ENCODE measurements at places on chromosomes 3 and 15.

GRCh38 chr15:52221730-52222129 is 30.5 kb upstream of the GNB5 start:
- DNase-seq: no peak

- peak; percentile 40 for DNase-seq
Measured at GRCh38 chr15:74541494-74542165, 610 bp downstream of the ARID3B start.

- DNase-seq: no peak
Measured at GRCh38 chr3:100726706-100727105, 17.4 kb downstream of the TFG start.

DNA sequence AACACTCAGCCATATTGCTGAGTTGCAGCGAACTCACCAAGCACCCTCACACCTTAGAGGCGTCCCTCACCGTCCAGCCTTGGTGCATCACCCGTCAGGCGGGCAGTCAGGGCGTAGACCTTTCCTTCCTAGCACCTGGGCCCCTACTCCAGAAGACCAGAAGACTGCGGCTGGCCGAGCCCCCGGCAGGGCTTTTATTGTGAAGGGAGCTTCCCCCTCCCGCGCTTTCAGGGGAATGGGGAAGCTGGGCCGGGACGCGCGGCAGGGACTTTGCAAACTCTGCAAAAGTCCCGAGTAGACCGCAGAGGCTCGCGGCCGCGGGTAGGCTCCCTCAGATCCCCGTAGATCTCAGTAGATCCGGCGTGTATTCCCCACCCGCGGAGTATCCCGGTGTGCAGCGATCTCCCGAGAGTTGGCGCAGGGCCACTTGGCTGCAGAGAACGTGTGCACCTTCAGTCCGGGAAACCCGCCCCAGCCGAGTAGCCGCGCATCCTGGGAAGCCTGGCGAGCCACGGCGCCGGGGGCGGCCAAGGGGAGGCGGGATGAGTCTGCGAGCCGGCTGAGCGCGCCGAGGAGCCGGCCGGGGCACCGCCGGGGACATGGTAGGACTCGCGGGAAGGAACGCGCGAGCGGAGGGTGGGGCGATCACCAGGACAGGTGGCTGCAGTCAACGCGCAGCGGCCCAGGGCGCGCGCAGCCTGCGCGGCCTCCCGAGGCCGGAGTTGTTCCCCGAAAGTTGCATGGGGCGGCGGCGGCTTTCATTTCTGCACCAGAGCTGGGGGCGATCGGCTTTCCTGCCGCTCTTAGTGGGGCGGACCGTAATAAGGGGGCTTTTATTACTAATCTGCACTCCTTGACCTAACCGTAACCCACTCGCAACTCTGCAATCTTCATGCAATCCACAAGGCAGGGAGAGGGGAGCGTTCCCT is at the start of gene GASK1A:
Gene GASK1A (plus strand): TSS at position 268 of the 929 bp plus-strand sequence. CDS start 332 bp downstream, at position 600.
- DNase-seq: no peak

GRCh38 chr15:51536965-51537574 is 85.5 kb downstream of the DMXL2 start:
- DNase-seq: peak; percentile 23

DNA sequence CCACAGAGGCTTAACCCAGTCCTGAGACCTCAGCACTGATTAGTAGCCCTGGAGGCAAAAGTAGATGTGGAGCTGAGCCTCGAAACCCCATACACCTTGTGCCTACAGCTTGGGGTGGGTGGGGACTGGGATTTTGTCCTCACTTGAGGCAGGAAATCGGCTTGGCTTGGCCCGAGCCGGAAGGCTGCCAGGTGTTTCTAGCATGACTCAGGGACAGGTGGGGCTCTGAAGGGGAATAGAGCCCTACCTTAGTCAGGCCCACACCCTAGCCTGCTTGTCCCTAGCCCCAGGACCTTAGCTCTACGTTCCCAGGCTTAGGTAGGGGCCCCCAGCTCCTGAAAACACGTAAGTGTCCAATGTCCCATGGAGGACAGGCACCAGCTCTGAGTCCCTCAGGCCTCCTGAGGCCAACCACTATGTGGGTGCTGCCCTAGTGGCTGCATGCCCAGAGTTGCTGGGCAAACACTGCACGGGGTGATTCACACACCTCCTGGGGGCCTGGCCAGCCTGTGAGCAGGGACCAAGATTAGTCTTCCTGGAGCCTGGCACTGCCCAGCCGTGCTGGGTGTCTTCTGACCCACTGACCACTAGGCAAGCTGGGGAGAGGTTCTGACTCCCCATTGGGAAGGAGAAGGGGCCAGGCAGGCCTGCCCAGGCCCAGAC is 3.1 kb downstream of the MST1R start:
- DNase-seq: no peak

GRCh38 chr15:82020625-82021394 is 25.0 kb downstream of the MEX3B start:
- DNase-seq: no peak

GRCh38 chr15:90593499-90594158 is 63.9 kb downstream of the CRTC3 start:
- DNase-seq: no peak

DNA sequence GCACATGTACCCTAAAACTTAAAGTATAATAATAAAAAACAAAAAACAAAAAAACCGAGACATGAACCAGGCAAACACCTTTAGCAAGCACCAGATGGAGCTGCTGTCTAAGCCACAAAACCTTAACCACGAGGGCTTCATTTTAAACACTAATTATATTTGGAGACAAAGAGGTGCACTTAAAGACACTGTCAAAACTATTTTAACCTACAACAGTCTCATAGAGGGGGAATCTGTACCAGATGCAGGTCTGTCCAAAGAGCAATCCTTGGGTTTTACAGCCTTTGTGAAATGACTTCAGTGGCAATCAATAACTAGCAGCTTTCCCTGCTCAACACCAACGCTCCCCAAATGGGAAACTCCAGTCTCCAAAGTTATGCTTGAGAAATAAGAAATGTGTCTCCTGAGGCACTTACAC is 115.7 kb upstream of the TSPAN3 start:
- peak; percentile 9 for DNase-seq

GRCh38 chr15:68609629-68610028 is 30.8 kb downstream of the CORO2B start:
- DNase-seq: no peak

DNA sequence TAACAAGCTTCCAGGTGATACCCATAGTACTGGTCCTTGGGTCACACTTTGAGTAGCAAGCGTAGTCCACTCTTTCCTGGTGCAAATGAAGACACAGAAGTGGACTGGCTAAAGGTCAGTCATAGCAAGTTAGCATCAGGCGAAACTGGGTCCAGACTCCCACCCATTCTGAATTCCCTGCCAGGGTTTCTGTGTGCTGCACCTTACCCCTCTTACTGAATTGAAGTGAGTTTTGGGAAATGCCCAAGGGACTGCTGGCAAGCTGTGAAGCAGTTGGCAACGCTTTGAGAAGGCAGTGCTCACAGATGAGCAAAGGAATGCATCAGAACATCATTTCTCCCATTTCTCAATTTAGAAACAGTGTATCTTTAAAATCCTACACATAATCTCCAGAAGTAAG is 1.8 kb upstream of the LSG1 start:
- DNase-seq: no peak

- DNase-seq: no peak
Measured at GRCh38 chr3:138984816-138985215, 21.3 kb downstream of the PRR23A start.

DNA sequence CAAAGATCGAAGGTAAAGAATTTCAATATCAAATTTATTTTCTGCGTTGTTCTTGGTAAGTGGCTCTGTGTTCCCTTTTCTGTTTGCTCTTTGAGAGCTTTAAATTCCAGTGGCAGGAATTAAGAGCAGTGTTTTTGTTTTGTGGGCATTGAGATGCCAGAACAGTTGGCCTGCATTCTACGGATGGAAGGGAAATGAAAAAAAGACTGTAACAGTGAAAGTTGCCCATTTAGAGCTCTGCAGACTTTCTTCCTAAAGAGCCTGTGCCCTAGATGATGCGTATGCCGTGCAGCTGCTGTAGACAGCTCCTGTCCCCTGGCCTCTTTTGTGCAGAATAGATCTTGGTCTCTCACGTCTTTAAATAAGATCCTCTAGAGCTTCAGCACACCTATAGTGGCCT is 58.8 kb downstream of the KAT2B start:
- no peak for DNase-seq

DNA sequence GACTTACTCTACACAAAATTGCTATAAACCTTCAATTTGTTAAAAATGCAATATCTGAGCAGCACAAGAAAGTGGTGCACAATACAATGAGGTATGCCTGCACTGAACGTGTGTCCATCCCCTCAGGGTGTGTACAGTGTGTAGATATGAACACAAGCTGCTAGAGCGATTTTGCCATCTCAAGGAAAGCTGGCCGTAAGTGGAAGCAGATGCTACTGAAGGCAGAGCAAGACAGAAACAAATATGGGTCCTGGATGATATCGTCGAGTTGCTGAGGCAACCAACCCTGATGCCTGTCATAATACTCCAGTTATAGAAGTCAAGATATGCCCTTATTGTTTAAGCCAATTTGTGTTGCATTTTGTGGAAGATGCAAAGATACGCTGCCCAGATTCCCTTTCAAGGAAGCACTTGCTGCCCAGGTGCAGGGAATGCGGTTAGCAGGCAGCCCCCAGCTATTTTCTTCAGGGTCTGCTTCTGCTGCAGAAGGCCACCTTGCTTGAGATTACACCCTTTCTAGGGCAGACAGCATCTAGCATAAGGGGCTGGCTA is 25.8 kb upstream of the EHHADH start:
- DNase-seq: no peak

DNA sequence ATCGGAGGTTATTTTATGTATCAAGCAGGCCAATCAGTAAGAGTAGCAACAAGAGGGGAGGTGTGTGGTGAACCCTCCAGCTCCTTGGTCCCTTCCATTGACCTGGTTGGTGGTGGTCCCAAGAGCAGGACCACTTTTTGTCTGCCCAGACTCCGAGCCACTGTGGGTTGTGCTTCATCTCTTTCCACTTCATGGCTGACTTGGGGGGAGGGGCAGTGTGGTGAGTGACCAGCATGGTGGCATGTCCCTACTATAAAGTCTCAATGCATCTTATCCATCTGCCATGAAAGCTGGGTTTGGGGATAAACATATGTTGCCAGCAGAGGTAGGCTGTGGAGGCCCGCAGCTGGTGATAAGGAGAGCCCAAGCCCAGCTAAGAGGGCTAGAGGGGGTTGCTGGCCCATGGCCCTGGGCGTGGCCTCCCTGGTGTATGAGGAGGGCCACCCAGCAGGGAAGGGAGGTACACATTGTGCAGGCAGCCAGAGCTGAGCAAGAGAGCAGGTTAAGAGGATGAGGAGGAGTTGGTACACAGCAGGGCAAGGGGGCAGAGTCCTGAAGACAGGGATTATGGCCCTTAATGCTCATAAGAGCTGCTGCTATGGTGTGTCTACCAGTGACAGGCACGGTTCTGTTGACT is 7.0 kb downstream of the AEN start:
- no peak for DNase-seq

GRCh38 chr3:186526256-186526606 is 17.9 kb downstream of the CRYGS start:
- DNase-seq: no peak

DNA sequence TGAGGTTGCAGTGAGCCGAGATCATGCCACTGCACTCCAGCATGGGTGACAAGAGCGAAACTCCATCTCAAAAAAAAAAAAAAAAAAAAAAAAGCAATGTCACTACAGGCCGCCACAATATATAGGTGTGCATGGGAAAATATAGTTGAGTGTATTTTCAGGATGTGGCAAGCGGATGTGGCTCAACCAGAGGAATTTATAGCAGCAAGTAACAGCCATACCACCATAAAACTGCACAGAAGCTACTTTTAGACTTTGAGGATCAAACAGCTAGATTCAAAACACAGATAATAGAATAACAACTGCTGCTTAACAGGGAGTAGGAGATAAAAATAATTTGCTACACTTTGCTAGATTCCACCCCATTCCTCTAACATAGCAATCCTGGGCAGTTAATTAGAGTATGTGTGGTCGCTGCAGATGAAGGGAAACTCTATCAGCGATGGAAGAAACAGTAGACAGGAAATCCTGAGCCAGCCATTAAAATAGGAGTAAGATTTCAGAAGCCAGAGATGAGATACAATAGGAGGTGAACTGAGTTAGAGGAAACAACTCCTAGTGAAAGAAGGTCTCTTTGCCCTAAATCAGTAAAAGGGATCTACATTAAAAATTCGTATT is 318.7 kb upstream of the STT3B start:
- DNase-seq: peak; percentile 10

DNA sequence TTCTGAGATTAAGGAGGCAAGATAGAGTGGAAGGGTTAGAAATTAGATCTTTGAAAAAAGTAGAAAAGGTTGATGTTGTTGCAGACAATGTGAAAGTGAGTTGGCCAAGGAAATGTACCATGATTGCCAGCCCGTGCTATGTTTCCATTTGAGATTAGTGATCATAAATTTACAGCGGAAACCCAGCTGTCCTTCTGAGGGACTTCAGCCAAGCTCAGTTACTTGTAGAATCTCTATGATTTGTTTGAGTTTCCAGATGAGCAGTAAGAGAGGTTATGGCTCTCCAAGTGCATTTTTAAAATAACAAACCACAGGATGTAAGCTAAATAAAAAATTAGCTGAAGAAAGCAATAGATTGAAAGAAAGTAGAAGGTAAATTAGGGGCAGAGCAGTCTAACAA is 54.2 kb upstream of the RBMS3 start:
- DNase-seq: no peak
